ENCODE measurements at places on chromosomes 11 and 22.

- DNase-seq: no peak
These were observed 44.2 kb upstream of the MICAL2 start for GRCh38 chr11:12066056-12066798.

GRCh38 chr11:1224111-1224490, 1.2 kb downstream of the MUC5B start:
- no peak for DNase-seq

DNA sequence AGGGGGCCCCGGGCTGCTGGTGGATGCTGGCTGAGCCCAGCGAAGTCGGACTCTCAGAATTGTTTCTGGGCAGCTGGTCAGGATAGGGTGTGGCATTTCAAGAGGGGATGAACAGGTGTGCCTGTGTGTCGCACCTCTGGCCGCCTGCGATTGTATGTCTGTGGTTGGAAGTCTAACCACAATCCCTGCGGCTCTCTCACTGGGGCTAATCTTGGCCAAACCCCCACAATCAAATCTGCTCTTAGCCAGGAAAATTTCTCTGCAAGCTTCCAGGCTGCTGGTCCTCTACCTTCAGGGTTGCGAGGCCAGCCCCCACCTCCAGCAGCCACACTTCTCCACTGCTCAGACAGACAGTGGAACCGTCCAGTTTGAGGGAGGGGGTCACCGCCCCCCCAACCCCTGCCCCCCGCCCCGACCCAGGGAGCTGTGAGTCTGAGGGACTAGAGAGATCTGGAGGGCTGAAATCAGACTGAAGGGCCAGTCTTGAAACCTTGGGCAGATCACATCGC, 953 bp downstream of the ATG16L2 start:
- DNase-seq: no peak

DNA sequence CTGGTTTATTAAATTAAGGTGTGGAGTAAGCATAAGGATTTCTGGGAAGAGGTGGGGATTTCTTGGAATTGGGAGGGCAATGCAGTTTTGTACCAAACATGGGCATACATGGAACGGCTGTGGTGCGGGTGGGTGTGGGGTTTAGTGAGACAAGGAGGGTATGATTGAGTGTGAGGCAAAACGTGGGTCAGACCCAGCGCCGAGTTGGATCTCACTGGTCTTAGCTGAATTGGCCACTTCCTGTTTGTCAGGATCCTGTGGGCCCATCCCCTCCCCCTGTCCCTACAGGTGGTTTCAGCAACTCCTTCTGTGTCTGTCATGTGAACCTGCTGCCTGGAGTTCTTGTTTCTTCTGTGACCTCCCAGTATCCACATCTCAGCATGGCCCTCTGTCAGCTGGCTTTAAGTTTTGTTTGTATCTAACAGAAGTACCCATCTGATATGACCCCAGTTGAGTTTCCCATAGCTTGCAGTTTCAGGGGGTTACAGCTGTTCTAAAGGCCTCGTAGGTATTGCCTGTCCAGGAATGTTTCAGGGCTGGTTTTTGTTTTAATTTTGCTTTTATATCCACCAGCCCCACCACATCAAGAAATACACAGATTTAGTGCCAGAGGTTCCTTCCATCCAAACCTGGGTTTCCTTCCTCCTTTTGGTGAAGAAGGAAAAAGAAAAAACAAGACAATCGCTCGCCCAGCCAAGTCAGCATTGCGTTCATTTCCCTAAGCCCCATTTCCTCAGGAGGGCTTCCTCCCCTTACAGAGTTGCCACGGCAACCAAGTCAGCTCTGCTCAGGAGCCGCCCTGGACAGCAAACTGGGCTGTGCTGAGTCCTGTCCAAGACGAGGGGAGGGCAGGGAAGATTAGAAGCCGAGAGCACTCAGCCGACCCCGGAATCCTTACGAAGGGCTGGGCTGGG, 6.0 kb downstream of the APOL1 start:
- DNase-seq: no peak

DNA sequence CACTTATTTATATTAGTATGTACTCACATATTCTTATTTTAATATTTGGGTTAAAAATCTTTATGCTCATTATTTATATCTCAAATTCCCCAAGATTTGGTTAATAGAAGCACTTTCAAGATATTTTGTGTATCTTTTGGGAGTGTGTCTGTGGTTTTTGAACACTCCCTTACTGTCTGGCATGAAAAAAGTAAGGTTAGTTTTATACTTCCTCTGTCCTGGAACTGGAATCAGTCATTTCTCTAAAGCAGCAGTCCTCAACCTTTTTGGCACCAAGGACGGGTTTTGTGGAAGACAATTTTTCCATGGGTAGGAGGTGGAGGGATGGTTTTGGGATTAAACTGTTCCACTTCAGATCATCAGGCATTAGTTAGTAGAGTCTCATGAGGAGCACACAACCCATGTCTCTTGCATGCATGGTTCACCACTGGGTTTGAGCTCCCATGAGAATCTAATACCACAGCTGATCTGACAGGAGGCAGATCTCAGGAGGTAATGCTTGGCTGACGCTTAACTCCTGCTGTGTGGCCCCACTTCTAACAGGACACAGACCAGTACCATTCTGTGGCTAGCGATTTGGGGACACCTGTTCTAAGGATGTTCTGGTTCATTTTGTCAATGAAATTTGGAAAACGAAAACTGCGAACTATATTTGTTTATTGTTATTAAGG, 60.2 kb downstream of the CASP12 start:
- DNase-seq: no peak

Measured in pons (tissue), 1 donor.